ENCODE measurements at places on chromosomes 7 and 10.

DNA sequence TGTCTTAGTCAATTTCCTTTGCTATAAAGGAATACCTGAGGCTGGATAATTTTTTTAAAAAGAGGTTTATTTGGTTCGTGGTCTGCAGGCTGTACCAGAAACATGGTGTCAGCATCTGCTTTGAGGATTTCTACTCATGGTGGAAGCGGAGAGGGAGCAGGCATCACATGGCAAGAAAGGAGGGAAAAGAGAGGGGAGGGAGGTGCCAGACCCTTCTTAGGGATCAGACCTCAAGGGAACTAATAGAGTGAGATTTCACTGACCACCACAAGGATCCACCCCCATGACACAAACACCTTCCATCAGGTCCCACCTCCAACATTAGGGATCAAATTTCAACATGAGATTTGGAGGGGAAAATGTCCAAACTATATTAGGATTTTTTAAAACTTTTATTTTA is 27.0 kb upstream of the AKR1B10 start:
- DNase-seq: no peak

DNA sequence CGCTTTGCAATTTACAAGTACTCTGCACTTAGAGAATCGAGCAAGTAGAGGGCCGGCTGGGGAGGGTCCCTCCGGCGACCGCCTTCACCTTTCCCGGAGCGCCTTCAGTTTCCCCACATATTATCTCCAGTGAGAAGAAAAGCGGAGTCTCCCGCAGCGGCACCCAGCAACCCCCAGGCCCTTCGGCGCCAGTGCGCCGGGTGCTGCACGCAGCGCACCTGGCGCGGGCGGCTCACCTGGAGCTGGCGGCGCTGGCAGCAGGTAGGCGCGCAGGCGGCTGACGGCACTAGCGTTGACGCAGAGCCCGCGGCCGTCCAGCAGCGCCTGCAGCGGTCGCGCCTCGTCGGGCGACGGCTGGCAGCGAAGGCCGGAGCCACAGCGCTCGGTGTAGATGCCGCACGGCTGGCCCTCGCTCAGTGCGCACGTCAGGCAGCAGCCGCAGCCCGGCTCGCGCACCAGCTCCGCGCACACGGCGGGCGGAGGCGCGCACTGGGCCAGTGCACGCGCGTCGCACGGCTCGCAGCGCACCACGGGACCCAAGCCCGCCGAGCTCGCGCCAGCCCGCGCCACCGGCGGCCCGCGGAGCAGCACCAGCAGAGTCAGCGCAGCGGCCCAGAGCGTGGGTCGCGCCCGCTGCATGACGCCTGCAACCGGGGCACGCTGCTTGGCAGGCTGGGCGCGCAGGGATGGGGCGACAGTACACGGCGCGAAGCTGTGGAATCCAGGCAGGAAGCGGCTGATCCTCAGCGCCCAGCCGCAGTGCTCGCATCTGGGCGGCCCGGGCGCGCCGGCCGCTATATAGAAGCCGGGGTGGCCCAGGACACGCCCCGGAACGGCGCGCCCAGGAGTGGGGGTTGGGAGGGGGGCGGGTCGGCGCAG is at the start of gene IGFBP3:
IGFBP3 (minus strand) TSS at position 771 of the 879 bp plus-strand sequence; CDS start at position 639, 132 bp downstream.
- peak; percentile 49 for DNase-seq

DNA sequence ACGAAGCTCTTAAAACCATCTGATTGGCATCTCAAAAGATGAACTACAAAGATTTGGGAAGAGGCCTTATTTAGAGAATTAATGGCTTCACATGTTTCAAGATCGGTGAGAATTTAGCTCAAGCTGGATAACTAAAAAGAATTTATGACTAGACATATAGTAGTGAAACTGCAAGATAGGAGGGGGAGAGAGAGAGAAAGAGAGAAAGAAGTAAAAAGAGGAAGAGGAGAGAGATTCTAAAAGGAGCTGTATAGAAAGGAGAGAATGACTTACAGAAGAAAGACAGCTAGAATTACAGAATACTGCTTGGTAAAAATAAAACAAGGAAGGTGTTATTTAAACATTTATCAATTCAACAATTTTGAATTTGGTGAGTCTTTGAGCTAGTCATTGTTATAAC is 592.3 kb downstream of the SH2D4B start:
- no peak for DNase-seq

DNA sequence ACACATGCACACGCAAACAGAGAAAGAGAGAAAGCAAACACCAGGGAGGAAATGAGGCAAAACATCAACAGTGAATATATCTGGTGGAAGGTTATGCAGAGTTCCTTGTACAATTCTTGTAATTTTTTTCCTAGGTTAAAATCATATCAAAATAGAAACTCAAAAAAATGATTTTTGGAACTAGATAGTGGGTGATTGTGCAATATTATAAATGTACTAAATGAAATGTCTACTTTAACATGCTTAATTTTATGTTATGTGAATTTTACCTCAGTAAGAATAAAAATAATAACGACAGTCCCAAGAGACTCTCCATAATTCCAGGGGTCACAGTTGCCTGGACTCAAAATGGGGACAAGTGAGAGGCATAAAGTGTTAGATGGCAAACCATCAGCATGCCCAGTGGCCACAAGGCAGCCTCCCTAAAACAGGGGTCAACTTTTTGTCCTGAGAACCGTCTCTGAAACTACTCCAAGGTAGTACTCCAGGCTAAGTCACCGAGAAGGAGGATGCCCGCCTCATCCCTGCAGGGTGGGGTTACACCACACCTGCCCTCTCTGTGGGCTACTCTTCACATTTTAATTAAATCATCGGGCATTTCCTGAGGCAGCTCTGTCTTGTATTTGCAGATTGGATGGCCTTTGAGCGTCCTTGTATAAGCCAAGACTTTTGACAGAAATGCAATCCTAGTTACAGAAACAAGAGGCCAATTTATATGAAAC is 267.7 kb downstream of the ELMO1 start:
- no peak for DNase-seq

GRCh38 chr10:71989661-71990454 is 25.7 kb downstream of the CHST3 start:
- no peak for DNase-seq

DNA sequence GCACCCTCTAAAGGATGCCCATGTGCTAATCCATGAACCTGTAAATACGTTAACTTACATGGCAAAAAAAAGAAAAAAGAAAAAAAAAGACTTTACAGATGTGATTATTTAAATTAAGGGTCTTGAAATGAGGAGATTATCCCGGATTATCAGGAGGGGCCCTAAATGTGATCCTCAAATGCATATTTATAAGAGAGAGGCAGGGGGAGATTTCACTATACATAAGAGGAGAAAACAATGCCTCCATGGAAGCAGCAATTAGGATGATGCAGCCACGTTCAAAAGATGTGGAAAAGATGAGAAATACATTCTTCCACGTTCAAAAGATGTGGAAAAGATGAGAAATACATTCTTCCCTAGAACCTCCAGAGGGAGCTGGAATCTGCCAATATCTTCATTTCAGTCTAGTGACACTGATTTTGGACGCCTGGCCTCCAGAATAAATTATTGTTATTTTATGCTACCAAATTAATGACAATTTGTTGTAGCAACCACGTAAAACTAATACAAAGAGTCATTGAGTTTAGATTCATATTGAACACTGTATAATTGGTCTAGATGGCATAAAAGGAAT is 328.4 kb upstream of the GNAI1 start:
- DNase-seq: peak; percentile 53

GRCh38 chr7:90594751-90595317 is 1.3 kb upstream of the CDK14 start:
- DNase-seq: peak; percentile 84

DNA sequence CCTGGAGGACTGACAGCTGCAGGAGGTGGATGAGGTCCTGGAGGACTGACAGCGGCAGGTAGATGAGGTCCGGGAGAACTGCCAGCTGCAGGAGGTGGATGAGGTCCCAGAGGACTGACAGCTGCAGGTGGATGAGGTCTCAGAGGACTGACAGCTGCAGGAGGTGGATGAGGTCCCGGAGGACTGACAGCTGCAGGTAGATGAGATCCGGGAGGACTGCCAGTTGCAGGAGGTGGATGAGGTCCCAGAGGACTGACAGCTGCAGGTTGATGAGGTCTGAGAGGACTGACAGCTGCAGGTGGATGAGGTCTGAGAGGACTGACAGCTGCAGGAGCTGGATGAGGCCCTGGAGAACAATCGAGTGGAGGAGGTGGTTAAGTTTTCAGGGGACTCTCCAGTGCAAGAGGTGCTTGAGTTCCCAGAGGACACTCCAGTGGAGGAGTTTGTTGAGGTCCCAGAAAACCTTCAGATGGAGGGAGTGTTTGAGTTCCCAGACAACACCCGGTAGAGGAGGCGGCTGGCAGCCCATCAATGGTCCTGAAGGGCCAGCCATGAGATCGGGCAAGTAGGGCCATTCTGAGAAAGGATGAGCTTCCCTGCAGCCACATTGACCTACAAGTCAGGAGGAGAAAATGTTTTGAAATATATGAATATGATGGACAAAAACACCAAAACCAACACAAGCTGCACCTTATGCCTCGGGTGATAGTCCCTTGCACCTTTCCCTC is 4.7 kb upstream of the EIF5AL1 start:
- no peak for DNase-seq

DNA sequence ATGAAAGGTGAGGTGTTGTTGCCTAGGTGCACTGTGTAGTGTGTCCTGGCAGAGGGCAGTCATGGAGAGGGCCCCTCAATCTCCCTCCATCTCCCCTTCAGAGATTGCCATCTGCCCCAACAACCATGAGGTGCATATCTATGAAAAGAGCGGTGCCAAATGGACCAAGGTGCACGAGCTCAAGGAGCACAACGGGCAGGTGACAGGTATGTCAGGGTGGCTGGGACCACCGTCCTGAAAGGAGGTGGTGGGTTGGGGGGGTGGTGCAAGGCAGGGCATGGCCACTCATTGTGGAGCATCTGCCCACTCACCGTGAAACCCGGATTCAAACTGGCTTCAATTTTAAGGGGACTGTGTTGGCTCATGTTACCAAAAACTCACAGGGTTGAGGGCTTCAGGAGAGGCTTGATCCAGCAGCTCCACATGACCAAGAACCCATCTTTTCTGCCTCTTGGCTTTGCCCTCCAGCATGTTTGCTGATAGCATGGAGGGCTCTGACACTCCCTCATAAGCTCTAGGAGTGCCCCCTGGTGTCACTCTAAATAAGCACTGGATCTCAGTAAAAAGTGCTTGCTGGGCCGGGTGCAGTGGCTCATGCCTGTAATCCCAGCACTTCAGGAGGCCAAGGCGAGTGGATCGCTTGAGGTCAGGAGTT is 12.2 kb downstream of the ARPC1B start:
- peak; percentile 36 for DNase-seq

- DNase-seq: no peak
These were observed 207.0 kb upstream of the PRKCQ start for GRCh38 chr10:6787091-6787490.

DNA sequence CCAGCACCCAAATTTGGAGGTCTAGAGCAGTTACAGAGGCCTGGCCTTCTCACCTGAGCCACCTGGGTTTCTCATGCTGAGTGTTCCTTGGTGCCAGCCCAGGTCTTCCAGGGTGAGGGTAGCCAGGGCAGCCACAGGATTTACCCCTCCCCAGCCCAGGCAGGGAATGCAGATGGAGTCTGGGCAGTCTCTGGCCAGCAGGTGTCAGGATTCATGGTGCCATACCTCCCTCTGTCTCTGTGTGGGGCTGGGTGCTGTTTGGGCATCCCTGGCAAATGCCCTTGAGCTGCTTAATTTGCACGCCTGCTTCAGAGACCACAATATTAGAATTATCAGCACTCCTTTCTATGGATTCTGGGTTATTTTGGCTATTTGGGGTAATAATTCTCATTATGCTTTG is 246.7 kb downstream of the GFRA1 start:
- DNase-seq: no peak

All from fibroblast of upper back skin (primary cell).